RWPE1 (cell line): ENCODE measurements at places on chromosomes 7 and 10.

DNA sequence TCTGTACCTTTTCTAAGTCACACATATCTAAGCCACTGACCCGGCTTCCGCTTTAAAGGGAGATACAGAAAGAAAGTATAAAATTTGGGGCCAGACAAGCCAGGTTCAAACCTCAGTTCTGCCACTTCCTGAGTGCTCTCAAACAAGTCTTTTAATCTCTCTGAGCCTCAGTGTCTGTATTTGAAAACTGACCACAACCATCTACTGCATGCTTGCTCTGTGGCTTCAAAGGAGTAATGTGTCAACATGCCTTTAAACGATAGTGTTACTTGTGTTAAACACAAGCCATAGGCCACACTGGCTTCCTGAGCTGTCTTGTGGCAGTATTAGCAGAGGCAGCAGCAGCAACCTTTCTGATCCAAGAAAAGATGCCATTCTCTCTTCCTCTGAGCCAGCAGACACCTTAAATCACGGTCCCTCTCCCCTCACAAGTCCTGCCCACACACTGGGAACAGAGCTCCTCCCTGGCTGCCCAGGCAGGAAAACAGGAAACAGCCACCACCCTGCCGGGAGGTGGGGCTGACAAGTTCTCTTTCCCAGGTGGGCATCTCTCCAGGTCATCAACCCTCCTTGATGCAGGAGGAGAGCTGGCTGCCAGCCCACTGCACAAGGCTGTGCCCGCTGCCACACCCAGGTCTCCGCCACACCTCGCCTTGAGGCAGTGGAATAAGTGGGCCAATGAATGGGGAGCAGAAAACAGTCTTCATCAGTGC lies 10.7 kb downstream of the HIP1 start:
- DNase-seq = peak; percentile 84

DNA sequence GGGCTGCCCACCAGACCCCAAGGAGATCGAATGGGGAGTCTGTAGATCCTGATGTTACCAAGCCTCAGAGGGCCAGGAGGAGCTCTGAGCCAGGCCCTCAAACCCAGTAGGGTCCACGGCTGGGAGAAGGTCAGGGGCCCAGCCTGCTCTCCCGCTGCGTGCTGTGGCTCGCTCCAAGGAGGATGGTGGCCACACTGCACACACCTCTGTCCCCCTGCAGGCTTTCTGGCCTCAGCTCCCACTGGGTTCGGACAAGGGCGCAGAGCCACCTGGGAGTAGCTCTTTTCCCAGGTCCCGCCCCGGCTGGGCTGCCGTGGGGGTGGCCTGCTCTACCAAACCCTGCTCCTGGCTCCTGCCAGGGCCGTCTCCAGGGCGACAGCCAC lies 175.8 kb downstream of the ZNF248 start:
- DNase-seq = no peak

DNA sequence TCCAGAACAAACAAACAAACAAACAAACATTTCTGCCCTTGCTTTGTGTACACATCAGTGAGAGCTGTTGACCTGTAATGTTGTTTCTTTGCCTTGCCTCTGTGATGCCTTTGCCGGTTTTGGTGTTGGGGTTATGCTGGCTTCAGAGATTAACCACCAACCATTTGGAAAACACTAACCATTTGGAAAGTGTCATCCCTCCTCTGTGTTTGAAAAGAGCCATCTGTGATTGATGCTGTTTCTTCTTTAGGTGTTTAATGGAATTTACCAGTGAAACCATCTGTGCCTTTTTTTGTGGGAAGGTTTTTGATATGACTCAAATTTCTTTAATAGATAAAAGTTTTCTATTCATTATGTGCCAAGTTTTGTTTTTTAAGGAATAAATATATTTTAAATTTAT lies 46.5 kb downstream of the INPP5A start:
- no peak for DNase-seq

- DNase-seq = no peak
Measured at GRCh38 chr7:137590071-137590755, 246.7 kb upstream of the PTN start.

DNA sequence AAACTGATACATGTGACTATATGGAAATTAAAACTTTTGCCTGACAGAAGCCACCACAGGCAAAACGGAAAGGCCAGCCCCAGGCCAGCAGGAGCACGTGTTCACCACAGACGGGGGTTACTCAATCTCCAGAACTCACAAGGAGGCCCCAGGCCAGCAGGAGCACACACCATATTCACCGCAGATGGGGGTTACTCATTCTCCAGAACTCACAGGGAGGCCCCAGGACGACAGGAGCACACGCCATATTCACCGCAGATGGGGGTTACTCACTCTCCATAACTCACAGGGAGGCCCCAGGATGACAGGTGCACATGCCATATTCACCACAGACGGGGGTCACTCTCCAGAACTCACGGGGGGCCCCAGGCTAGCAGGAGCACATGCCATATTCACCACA lies 61.5 kb downstream of the NKX6-2 start:
- peak; percentile 27 for DNase-seq

DNA sequence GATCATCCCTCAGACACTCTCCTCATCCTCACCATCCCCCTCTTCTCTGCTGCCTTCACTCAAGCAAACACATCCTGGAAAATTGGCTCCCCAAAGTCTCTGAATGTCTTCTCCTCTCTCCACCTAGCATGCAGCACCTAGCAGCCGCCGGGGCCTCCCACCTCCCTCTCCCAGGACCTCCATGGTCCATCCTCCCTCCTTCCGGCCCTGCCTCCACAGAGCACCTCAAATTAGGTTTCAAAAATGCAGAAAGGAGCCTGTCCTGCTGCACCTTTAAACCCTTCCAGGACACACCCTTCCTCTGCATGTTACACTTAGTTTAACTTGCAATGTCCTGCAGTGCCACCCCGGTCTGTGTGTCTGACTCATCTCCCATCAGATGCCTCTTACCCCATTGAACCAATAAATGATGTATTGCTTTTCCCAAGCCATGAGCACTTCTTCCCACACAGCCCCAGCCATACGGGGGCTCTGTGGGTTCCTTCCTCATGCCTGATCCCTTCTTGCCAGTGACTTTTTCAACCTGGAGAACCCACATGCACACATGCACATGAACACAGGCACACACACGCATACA lies 582.5 kb upstream of the MGMT start:
- DNase-seq = no peak

GRCh38 chr10:14023673-14024328 lies 306.9 kb downstream of the FRMD4A start:
- no peak for DNase-seq

- no peak for DNase-seq
Measured at GRCh38 chr10:48802611-48803071, 118.0 kb downstream of the WDFY4 start.

- no peak for DNase-seq
Measured at GRCh38 chr7:112990624-112991023, 96.0 kb downstream of the GPR85 start.

- DNase-seq = no peak
Measured at GRCh38 chr10:106815427-106816043, 349.0 kb downstream of the SORCS1 start.

DNA sequence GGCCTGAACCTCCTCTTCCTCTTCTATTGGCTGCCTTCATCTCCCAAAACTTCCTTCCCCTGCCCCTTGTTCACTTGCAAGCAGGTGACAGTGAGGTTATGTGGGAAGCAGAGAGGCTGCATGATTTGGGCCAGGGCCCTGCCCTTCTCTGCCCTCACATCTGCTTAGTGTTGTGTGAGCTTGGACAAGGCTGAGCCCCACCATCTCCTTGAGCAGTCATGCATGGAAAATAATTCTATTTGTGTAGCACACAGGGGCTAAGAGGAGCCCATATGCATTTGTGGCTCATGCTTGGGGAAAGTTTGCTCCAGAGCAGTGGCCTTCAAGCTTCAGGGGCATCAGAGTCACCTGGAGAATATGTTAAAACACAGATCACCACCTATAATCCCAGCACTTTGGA lies 26.8 kb upstream of the AQP1 start:
- no peak for DNase-seq

DNA sequence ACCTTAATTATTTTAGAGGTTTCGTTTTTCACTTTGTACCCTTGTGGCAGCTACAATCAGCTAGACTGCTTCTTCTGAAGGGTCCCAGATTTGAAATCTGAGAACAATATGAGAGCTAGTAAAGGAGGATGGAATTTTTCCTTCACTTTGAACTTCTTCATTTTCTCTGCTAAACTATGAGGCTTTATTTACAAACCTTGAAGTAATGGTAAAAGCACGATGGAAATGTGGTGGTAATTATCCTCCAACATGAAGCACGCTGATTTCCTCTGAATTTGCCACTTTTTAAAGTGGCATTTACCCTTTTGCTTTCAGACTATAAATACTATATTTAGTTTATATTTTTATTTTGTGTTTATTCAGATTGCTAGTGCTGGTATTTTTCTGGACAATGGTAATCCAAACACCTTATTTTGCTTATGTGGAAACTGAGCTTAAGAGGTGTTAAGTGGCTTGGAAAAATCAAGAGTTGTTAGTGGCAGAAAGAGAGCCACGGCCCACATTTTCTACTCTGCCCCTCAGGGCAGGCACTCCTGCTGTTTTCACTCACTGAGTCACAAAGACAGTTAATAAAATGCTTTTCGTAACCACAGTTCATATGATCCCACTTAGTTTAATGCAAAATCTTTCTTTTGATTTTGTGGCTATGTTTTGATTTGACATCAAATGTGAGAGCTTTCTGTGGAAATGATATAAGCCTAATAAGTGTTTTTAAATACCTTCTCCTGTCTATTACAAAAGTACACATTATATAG lies 2.7 kb downstream of the SSMEM1 start:
- DNase-seq = peak; percentile 3

GRCh38 chr10:76976142-76976541 lies 661.5 kb downstream of the KCNMA1 start:
- DNase-seq = no peak

GRCh38 chr7:116802746-116803152 lies 59.6 kb upstream of the CAPZA2 start:
- DNase-seq = peak; percentile 41

DNA sequence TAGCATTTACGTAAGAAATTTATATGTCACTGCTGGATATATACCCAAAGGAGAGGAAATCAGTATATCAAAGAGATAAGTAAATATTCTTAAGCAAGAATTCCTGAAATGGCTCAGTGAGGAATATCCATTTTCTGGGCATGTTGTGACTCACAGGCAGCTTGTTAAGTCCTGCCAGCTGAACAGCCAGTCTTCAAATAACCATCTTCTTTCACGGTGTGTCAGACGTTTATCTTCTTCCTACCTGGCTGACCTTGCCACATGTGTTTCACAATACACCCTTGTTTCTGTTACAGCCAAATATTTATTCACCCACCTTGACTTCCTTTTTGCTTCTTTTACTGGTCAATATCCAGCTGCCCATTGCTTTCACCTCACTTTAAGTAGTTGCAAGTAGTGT lies 648.1 kb downstream of the ANKRD7 start:
- peak; percentile 62 for DNase-seq

GRCh38 chr7:131105294-131105798 lies 222.3 kb upstream of the MKLN1 start:
- peak; percentile 20 for DNase-seq

- no peak for DNase-seq
Measured at GRCh38 chr10:46317889-46318288, 31.1 kb downstream of the ANTXRL start.

GRCh38 chr10:111440501-111440900 lies 363.7 kb downstream of the ADRA2A start:
- no peak for DNase-seq

DNA sequence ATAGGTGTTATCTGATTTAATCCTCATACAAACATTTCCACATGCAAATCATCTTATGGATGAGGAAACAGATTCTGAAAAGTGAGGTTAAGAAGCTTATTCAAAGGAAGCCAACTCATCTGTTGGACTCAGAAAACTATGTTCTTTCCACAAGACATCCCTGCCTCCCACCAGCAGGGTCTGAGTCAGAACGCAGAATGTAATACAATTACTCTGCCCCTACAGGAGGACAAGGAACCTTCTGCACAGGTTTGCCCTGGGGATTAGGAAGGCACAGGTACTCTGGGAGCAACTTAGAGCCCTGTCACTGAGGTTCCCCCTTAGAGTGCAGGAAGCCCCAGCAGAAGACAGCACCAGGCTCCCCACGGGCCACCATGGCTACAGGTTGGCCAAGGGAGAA lies 255.7 kb downstream of the TNS3 start:
- peak; percentile 34 for DNase-seq

- no peak for DNase-seq
Measured at GRCh38 chr10:78194050-78194449, 160.4 kb downstream of the RPS24 start.

DNA sequence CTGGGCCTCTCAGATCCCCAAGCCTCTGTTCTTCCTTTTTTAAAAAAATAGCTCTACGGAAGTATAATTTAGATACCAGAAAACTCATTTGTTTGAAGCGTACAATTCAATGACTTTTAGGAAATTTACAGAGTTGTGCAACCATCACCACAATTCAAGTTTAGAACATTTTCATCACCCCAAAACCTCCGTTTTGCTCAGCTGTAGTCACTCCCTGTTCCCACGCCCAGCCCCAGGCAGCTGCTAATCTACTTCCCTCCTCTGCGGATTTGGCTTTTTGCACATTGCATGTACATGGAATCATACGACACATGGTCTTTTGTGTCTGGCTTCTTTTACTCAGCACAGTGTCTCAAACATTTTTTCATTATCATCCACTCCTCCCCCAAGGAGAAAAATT lies 229.2 kb downstream of the TCF7L2 start:
- DNase-seq = no peak

DNA sequence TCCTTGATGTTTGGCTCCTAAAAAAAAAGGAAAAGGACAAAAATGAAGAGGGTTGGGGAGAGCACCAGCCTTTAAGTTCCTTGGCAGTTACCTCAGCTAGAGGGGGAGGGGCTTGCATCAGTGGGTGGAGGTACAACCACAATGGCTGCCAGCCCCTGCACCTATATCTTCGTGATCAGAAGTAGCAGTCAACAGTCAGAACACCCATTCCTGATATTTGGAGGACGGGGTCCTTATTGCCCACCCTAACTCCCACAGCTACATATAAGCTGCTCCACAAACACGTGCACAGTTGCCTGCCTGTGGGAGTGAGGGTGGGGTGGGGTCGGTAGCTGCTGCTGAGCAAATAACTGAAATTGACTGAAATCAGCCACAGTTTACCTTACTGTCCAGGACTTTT lies 26.2 kb downstream of the C1GALT1 start:
- DNase-seq = no peak

DNA sequence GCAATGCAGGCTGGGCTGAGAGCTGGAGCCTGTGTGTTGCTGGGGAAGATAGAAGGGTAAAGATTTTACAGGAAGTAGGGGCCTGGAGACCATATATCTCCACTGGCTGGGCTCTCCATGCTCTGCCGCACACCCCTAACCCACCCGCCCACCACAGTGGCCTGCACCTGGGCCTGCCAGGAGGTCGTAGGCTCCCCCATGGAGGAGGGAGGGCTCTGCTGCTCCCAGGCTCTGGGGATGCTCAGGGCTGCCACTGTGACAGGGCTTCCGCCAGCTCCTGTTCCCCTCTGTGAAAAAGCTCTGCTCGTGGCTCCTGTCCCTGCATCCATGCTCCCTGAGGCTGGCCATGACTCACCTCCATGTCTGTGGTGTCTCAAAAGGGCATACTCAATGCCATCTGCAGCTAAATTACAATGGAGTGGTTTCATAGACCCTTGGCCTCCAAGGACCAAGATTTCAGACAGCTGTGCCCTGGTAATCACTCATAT lies 106.0 kb downstream of the CXCL12 start:
- no peak for DNase-seq

- DNase-seq = no peak
Measured at GRCh38 chr7:149321978-149322541, 60.1 kb downstream of the ZNF783 start.

GRCh38 chr10:79322616-79323543 lies 24.4 kb upstream of the PPIF start:
- no peak for DNase-seq
